ELF-1 (cell line): ENCODE measurements at places on chromosomes 1 and 21.

DNA sequence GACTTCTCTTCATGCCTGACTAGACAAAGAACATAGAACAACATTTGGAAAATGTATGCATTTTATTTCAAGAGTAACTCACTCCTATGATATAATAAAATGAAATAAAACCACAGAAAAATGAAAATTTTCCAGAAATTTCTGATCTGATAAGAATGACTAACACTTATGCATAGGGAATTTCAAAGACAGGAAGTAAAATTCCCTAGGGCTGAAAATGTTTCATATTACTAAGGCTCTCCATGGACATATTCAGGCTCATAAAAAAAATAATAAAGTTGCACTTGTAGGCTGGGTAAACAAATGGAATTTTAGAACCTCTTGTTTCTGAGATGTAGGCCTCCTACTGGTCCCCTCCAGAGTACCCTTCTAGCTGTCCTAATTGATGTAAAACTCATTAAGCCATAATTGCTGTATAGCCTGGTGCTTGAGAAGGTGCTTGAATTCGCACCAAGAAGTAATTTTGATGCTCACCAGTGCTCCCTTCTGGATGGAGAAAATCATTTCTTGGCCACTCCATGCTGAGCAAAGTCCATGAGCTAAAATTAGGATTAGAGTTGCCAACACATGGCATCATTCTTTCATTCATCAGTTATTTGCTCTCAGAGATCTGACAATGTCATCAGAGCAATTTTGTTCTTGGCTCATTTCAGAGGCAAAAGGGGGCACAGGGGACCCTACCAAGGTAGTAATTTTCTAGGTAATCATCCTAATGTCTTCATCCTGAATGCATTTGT lies 641.0 kb upstream of the CAMK1G start:
- DNase-seq: no peak

DNA sequence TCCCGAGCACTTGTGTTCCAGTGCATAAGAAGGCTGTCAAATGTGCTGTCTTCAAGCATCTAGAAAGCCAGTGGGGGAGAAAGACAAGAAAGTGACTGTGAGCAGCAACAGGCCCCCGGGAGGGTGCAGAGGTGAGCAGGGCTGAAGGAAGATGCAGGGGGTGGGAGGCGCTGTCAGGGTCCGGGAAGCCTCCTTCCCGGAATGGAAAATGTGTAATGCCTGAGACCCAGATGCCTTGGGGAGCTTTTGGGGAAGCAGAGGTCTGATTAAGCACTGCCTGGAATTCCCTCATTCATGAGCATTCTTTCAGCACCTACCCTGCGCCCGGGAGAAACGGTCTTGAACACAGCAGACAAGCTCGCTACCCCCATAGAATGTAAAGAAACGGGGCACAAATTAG lies 1.3 kb downstream of the NPHP4 start:
- DNase-seq: peak; percentile 56

DNA sequence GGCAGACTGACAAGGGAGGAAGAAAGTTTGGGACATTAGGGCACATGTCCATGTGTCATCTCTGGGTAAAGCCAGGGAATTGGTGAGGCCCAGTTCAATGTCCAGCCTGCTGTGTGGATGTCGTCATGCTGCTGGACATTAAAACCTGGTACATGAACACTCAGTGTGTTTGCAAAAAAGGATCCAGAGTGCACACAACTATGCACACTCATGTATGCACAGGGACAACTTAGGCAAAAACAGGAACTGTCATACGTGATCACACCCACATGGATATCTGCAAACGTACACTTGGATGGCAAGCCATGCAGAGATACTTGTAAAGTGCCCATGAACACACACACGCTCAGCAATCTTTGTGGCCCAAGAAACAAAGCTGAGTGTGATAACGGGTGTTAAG lies 47.9 kb upstream of the NEK2 start:
- DNase-seq: no peak

- DNase-seq: peak; percentile 8
These were observed 131.2 kb downstream of the AK5 start for GRCh38 chr1:77412820-77413530.
